ENCODE measurements at places on chromosomes 12 and 14. TPM values are rescaled to one million over a fixed set of nuclear protein-coding genes. Genes with fewer than 3 reads are reported as not detected.

DNA sequence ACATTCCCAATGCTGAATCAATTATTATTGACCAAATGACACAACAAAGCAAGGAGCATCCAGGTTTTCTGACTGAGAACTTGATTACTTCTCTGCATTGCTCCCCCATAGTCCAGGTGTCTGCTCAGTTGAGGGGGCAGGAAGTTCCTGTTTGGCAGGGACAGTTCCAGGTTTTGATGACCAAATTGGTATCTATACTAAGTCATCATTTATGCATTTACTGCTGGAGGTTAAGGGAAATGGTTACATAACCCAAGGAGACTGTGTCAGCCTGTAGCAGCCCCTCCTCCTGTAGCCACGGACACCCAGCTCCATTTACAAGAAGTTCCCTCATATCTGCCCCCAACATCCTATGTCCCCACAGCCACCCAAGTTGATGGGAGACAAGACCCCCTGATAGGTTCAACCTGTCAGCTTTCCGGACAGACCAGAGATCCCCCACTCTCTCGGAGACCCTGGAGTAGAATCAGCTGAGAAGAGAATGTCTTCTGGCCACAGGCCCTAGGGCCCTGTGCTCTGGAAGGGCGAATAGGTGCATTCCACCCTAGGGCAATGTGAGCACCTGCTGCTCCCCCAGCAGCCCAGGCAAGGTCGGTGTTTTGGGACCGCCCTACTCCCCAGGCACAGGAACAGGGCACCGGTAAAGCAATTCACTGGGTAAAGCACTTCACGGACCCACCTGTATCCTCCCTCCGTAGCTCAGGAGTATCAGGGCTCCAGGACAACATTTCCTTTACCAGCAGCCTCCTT lies 23.6 kb downstream of the IRF2BPL start:
- no peaks in the 10 kb centered on the region for H3K36me3 ChIP-seq
- no peak overlapping the region for H3K27ac ChIP-seq
- no peaks in the 10 kb centered on the region for H3K27me3 ChIP-seq
- H3K4me1 ChIP-seq: no peaks in the 10 kb centered on the region
- no peak for DNase-seq
- H3K4me3 ChIP-seq: no peak overlapping the region

- DNase-seq: no peak
- no peaks in the 10 kb centered on the region for H3K27me3 ChIP-seq
- H3K4me3 ChIP-seq: no peak overlapping the region
- peaks cover 34% of the 10 kb centered on the region for H3K4me1 ChIP-seq
- no peaks in the 10 kb centered on the region for H3K36me3 ChIP-seq
These were observed 58.2 kb downstream of the SAMD4A start for GRCh38 chr14:54625112-54625511.

GRCh38 chr12:113804961-113805600 lies 161.0 kb downstream of the RBM19 start:
- H3K4me1 ChIP-seq: no peaks in the 10 kb centered on the region
- H3K27me3 ChIP-seq: no peaks in the 10 kb centered on the region
- H3K27ac ChIP-seq: no peak overlapping the region

GRCh38 chr14:101174522-101174838 lies 271.0 kb upstream of the RTL1 start:
- H3K4me1 ChIP-seq: no peaks in the 10 kb centered on the region
- no peak for DNase-seq

TBC1D30 gene
- 1.7 TPM for total RNA-seq
